Esophagus squamous epithelium (tissue), 5 donors: ENCODE measurements at places on chromosomes 6 and 20.

DNA sequence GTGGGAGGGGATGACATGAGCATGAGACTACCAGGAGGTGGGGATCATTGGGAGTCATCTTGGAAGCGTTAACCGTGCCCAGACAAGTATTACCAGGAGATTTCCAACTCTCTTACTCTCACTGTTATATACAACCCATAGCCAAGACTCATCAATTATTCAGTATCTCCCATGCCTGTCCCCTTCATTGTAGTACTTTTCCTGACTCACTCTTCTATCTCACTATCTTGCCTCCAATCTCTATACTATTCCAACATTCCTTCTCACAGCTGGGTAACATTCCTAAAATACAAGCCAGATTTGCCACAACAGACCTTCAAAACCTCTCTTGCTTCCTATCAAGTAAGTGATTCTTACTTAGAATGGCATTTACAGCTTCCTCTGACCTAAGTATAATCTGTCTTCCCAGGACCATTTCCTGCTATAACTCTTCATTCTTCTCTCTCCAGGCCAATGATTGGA lies 226.3 kb upstream of the SMLR1 start:
- no peak for DNase-seq

DNA sequence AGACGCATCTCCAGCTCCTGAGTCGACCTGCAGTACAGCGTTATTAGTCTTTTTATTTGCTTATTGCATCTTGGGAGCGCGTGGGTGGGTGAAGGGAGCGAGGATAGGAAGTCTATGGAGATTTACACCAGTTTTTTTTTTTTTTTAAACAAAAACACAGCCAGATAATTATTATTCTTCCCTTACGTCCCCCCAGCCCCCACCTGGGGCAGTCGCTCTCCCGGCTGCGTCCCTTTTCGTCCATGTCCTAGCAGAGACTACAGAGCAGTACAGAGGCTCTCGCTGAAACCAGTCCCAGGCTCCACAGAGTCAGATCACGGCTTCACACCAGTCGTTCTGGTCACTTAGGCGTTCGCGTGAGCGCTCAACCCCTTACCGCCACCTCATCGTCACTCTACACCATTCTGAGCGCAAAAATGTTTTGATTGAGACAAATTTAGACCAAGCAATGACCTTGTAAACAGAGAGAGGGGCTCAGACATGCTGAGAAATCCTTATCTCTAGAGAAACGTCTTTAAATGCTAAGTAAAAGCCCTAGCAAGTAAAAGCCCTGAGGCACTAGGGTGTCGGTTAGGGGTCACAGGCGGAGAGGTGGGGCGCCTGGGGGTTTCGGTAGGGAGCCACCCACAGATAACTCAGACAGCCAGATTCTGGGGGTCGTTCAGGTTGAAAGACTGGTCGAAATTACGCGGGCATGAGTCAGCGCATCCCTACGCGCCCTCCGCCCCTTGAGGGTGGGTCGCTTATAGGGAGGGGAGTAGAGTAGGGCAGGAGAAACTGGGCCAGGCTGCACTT lies 975 bp upstream of the PPT2 start:
- no peak for DNase-seq

DNA sequence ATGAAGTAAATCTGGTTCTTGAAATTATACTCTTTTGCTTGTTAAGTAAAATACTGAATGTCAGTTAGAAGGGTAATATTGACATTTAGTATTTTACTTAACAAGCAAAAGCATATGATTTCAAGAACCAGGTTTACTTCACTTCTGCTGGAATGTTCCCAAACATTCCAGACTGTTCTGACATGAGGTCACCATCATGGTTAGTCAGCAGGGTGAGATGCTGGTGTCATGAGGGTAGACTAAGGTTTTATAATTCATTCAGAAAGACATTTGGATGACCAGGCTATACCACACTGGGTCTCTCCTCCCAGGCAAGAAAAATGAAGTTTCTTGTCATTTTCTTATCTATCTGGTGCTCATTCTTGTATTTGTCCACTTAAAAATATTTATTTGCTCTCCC lies 414.4 kb upstream of the MMS22L start:
- DNase-seq = no peak

DNA sequence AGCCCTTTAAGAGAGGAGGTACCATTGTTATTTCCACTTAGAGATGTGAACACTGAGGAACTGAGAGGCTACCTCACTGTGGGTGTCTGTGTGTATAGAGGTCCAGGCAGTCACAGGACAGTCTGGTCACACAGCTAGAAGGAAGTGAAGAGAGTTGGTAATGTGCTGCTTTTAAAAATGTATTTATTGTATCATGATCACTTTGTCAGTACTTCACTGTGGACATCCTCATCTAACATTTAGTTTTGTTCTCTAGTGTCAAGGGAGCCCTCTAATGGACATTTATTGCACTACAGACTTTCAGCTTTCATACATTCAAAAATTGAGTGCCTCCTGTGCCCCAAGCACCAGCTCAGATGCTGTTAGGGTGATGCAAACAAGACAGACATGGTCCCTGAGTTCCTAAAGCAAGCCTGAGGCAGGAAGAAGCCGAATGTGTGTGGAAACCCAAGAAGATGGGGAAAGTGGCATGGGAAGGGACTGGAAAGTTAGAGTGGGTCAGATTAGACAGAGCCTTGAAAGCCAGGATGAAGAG lies 123.0 kb downstream of the SLC16A10 start:
- no peak for DNase-seq

DNA sequence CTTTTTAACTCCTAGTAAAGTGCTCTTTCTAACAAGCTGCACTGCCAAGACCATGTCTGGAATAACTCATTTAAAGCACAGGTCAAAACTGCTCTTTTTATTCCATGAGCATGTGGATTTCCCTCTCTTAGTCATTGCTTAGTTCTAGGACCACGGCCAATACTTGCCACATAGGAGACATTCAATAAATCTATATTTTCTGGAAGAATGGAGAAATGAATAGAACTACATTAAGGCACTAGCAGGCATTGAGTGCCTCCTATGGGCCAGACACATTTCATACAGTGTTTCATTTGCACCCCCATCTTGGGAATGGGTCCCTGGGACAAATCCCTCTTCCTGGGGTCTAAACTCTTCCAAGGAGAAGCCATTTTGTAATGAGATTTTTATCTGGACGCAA lies 552.8 kb upstream of the CITED2 start:
- no peak for DNase-seq

DNA sequence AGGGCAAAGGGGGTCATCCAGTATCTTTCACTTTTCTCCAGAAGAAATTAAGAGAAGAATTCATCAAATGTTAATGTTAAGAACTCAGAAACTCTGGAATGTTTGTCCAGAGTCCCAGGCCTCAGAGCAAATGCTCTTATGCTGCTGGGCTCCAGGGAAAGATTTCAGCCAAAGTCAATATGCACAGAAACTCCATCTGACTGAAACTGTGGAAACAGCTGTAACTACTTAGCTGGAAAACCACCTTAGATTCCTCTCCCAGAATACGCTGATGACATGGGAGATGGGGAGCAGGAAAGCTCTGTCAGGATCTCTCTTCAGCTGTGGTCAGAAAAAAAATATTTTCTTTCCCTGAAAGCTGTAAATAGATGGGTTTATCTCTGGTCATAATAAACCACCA lies 559.6 kb downstream of the RFPL4B start:
- DNase-seq = no peak

GRCh38 chr6:81767163-81767891 lies 14.8 kb upstream of the TENT5A start:
- DNase-seq = no peak

DNA sequence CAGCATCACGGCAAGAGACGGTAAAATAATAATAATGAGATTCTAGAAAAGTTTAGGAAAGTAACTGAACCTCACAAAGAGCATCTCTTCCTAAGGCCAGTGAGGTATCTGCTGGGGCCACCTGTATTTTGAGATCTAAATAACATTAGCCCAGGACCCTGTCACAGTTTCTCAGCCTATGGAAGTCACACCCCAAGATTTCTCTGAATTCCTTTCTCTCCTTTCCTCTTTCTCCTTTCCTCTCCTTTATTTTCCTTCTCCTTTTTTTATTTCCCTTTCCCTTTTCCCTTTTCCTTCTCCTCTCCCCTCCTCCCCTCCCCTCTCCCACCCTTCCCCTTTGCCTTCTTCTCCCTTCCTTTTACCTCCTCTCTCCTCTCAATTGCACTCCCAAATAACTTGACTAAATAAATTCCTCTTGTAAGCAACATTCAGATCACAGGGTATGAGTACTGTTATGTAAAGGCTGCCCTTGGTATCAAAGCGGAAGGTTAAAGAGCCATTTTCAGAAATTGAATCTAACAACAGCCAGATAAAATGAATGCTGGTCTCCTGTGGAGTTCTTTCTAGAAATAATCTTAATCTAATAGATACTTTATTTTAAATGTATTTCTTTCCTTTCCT lies 506.2 kb downstream of the EPM2A start:
- DNase-seq = no peak

GRCh38 chr6:149559389-149559788 lies 6.8 kb upstream of the GINM1 start:
- no peak for DNase-seq
